Activated T-helper 9 cell treated with anti-CD3 and anti-CD28 coated beads, Interleukin-2, amount 50 U/mL, for 16 hours (primary cell): ENCODE measurements at places on chromosomes 1 and 21.

- DNase-seq = no peak
Observed at GRCh38 chr21:36881228-36881627, 85.2 kb downstream of the HLCS start.

DNA sequence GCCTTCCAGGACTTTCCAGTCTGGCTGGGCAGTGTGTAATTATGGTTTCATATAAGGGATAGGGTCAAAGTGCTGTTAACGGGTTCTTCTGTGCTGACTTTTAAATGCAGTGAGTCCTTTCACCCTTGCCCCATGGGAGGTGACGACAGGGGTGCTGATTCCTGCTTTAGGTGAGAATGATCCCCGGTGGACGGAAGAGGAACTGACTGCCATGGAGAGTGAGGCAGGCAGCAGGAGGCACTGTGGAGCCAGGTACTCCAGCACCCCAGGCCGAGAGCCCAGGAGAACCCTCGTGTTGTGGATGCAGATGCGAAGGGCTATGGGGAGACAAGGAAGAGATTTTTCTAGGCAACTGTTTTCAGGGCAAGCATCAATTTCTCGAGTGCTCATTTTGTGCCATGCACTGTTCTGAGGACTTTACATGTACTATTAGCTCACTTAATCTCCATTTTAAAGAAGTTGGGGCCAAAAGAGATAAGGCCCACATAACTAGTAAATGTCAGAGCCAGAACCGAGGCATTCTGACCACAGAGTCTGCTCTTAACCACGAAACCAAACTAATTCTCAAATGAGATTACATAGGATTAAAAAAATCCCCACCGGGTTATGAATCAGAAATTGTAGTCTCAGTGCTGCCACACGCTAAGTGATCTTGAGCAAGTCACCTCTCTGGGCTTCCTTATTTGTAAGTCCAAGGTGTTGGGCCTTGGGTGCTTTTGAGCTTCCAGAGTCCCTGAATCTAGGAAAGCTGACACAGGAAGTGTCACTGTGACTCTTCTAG lies 28.2 kb downstream of the STPG1 start:
- DNase-seq = no peak

DNA sequence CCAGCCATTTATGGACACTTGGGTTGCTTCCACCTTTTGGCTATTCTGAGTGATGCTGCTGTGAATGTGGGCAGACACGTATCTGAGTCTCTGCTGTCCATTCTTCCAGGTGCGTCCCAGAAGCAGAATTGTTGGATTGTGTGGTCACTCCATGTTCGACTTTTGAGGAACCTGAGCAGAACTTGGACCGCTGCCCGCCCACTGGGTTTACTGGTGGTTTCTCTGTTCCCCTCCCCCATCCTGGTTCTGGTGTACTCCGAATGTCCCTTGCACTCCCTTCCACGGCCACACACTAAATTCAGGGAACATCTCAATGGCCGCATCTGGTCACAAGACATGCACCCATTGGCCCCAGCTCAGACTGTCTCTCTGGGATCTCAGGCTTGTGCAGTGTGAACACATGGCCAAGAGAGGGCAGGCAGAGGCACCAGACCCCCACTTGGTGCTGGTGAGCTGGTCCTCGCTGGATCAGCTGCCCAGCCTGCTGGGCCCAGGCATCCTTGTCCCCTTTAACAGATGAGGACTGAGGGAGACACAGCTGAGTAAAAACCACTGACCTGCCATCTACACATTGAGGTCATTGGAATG lies 565.1 kb downstream of the NPHP4 start:
- DNase-seq = no peak

- DNase-seq = no peak
Observed at GRCh38 chr21:25871566-25871965, 136.8 kb downstream of the GABPA start.

GRCh38 chr1:206578978-206579374 lies 33.3 kb downstream of the EIF2D start:
- DNase-seq = no peak
